ENCODE measurements at places on chromosomes 4 and X. TPM values are rescaled to one million over a fixed set of nuclear protein-coding genes. Genes with fewer than 3 reads are reported as not detected.

The DCAF12L2 gene
- 4.7 TPM for total RNA-seq

The ADGRG4 gene
- not detected for total RNA-seq

The AWAT2 gene
- total RNA-seq, result 2.5 TPM

The NSG1 gene
- 13.3 TPM for total RNA-seq

The SH3TC1 gene
- 16.5 TPM for total RNA-seq

The NUDT11 gene
- total RNA-seq, result 7.3 TPM
